ENCODE measurements at places on chromosomes 5 and 9. TPM values are rescaled to one million over a fixed set of nuclear protein-coding genes. Genes with fewer than 3 reads are reported as not detected.

Gene SLC46A2
- 0.23 TPM for total RNA-seq

Gene NR6A1
- total RNA-seq, result 0.75 TPM

Gene STK32A
- not detected for total RNA-seq

Gene TRAF1
- 30.5 TPM for total RNA-seq

Gene PTAR1
- 85.6 TPM for total RNA-seq

Gene FOXD1
- total RNA-seq, result 0.63 TPM

Gene EQTN
- not detected for total RNA-seq

Gene PCDHB1
- not detected for total RNA-seq

Gene SPINK6
- total RNA-seq, result not detected
